ENCODE measurements at places on chromosomes 3 and 15. TPM values are rescaled to one million over a fixed set of nuclear protein-coding genes. Genes with fewer than 3 reads are reported as not detected.

DNA sequence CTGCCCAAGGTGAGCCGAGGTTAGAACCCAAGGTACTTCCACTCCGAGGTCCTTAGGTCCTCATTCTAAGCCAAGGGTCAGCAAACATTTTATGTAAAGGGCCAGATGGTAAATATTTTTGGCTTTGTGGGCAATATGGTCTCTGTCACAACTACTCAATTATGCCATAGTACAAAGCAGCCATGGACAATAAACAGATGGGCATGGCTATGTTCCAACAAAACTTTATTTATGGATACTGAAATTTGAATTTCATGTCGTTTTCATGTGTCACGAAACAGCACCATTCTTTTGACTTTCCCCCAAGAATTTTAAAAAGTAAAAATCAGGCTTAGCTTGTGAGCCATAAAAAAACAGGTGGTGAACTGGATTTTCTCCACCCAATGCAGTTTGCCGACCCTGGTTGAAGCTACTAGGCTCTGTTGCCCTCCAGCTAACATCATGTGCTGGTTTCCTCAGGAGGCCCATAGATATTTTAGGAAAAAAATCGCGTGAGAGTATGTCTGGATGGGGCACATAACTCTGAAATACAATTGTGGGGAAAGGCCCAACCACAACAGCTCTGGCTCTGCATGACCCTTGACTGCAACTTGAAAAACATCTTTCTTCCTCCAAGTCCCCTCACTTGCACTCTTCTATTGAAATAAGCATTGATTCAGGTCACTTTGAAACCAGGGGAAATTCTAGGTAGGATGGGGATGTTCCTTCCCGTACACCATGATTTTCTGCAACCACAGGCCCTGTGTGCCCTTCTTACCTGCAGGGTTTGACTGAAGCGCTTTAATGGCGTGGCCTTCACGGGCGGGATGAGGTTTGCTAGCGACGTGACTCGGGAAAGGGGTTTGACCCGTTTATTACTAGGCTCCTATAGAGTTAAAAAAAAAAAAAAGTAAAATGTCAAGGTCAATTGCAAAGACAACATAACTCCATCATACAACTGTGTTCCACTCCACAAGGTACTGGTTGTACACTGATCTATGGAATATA is 28.5 kb downstream of the ARHGEF3 start:
- DNase-seq, result no peak

Gene SENP8
- 3.4 TPM for total RNA-seq

Gene ZIC1
- total RNA-seq, result not detected

Gene CFAP100
- not detected for total RNA-seq

GRCh38 chr3:119579366-119580066 is at the start of gene ADPRH:
ADPRH (plus strand) TSS chr3:119579492; CDS start chr3:119582170, 2,678 bp downstream.
- DNase-seq, result peak; percentile 85

- DNase-seq, result no peak
Measured at GRCh38 chr15:70114221-70114620, 16.5 kb upstream of the TLE3 start.
